ENCODE measurements at places on chromosomes 16 and 17. TPM values are rescaled to one million over a fixed set of nuclear protein-coding genes. Genes with fewer than 3 reads are reported as not detected.

CSF3 gene
- total RNA-seq, result under 0.01 TPM

KRTAP9-1 gene
- not detected for total RNA-seq

TGFB1I1 gene
- total RNA-seq, result 9.4 TPM

KRTAP4-9 gene
- under 0.01 TPM for total RNA-seq

DHX58 gene
- 47.4 TPM for total RNA-seq

MT1H gene
- not detected for total RNA-seq

GDPD1 gene
- total RNA-seq, result 8.9 TPM

KRT39 gene
- under 0.01 TPM for total RNA-seq

WDR90 gene
- total RNA-seq, result 25.9 TPM

NECAB2 gene
- total RNA-seq, result not detected

DNA sequence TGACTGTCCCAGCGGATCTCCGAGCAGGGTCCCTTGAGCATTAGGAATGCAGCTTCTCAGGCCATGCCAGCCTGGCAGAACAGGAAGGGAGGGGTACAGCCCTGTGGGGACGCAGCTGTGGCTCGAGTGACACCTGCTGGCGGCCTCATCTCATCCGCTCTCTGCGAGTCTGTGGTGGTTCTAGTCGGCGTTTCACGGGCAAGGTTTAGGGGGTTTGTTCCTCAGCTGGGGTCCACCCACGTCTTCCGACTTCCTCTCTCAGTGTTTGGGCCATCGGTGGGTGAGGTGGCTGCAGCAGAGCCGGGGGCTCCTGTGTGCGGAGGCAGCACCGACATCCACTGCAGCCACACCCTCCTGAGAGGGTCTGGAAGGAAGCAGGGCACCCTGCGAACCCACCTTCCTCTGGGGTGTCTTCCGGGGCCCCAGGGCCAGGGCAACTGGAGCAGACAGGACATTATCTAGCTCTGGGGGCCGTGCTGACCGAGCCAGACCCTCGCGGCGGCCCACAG, 33.3 kb downstream of the JPH3 start:
- peak; percentile 48 for DNase-seq

DNA sequence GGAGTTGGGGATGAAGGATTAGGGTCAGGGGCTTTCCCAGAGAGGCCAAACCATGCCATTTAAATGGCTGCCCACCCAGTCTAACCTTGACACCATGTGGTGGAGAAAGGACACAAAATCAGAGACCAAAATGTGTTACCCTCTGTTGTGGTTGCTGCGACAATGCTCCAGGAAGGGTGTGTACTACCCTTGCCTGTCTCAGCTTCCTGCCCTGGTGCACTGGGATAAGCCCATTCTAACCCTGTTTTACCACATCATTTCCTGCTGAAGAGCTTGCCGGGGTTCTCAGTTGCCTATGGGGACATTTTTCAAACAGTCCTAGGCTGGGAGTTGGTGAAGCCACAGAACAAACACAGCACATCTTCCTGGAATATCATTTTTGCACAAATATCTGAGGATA, 4.9 kb downstream of the OR4D1 start:
- peak; percentile 87 for DNase-seq

GRCh38 chr17:74497471-74497870, 31.0 kb downstream of the CD300A start:
- DNase-seq, result no peak

DNA sequence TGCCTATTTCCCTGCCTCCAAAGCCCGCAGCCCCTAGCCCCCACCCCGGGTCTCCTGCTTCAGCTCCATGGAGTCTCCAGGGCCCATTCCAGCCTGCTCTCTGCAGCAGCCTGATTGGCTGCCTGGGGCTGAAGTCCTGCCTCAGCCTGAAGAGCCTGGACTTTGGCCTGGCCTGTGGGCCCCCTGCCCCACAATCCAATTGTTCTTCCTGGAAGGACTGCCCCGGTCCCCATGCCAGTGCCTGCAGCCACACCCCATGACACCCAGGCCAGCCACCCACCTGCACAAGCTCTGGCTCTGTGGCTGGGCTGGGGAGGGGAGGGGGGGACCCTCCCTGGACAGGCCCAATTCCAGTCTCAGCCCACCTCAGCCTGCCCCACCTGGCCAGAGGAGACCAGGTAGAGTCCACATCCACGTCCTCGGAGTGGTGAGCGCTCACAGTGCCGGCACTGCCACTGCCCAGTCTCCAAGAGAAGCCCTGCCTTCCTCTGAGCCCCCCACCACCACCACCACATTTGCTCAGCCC, 12.3 kb downstream of the ENPP7 start:
- no peak for DNase-seq

DNA sequence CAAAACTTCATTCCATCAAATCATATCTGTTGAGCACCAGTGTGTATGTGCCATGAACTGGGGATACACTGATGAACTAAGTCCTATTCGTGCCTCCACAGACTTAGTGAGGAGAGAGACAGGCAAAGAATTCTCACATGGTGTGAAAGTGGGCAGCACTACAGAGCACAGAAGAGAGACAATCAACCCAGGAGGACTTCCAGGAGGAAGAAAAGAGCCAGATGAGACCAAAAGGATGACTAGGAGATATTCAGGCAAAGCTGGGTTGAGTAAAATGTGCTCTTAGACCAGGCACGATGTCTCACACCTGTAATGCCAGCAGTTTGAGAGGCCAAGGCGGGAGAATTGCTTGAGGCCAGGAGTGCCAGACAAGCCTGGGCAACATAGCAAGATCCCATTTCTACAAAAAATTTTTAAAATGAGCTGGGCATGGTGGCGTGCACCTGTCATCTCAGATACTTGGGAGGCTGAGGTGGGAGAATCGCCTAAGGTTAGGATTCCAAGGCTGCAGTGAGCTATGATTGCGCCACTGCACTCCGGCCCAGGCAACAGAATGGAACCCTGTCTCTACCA, 30.2 kb upstream of the TNRC6A start:
- no peak for DNase-seq

- DNase-seq, result no peak
These were observed 13.2 kb downstream of the RPH3AL start for GRCh38 chr17:339193-340061.

GRCh38 chr17:80035687-80035936, at the start of gene TBC1D16:
Gene TBC1D16 (minus strand): TSS chr17:80035872. CDS start chr17:80013547, 22,325 bp downstream.
- DNase-seq, result no peak

DNA sequence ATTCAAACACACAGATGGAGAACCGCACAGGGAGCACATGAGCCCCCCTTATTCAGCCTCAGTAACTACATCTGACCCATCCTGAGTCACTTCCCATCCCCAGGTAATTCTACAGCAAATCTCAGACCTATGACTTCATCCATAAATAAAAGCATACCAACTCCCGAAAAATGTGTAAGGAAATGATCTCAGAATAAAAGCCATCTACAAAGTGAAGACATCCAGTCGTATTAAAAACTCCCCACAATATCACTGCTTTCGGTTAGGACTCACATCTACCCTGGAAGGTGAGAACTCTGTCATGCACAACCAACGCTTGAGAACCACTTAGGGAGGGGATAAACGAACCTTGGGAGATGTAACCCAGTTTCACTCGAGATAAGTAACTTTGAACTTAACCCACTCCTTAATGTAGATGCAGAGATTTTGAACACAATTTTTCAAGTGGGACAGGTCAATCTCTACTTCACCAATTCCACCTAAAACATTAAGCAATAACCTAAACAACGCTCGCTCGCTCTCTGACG, 1.3 kb downstream of the USP36 start:
- no peak for DNase-seq

- DNase-seq, result no peak
These were observed 228.7 kb downstream of the MSI2 start for GRCh38 chr17:57484826-57485565.

GRCh38 chr17:6772016-6772415, 4.0 kb upstream of the FBXO39 start:
- no peak for DNase-seq

- no peak for DNase-seq
These were observed 30.8 kb upstream of the MRC2 start for GRCh38 chr17:62596662-62597061.

- no peak for DNase-seq
These were observed 999.7 kb downstream of the CDH11 start for GRCh38 chr16:64122177-64122576.

DNA sequence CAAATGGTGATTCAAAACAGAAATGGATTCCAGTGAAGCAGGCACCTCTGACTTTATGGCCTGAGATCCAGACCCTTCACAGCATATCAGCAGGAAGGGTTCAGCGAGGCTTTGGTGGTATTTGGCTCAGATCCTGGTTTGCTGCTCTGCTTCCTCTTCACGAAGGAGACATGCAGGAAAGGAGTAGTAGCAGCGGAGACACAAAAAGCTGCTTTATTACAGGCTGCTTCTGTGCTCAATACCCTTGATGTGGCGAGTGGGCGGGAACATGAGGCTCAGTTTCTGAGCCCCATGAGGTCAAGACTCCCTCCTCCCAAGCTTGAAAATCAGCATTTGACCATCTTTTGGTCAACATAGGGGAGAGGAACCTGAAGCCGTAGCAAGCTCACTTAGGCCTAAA, 213.3 kb upstream of the AXIN2 start:
- peak; percentile 42 for DNase-seq

DNA sequence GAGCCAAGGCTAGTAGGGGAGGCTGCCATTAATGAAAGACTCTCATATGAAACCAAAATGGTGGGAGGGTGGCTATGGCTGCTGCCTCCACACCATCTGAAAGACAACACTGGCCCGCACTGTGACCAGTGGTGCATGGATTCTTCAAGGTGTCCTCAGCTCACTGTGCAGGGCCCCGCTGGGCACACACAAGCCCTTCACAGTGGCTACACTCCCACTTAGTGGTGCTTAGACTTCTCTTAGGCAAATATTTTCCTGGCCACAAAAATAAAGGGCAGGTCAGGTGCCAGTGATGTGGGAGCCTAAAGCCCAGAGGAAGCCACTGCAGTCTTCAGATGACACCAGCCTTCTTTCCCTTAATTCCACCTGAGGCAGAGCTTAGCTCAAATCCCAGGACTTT, 38.1 kb upstream of the IRX3 start:
- no peak for DNase-seq

- no peak for DNase-seq
These were observed 1.8 kb upstream of the CLUAP1 start for GRCh38 chr16:3498988-3499387.

- peak; percentile 93 for DNase-seq
These were observed 7.3 kb downstream of the NT5C start for GRCh38 chr17:75124041-75124818.

- no peak for DNase-seq
These were observed 592 bp downstream of the ALDOA start for GRCh38 chr16:30065943-30066760.

- no peak for DNase-seq
These were observed 266.4 kb upstream of the RPL38 start for GRCh38 chr17:73936908-73937627.

DNA sequence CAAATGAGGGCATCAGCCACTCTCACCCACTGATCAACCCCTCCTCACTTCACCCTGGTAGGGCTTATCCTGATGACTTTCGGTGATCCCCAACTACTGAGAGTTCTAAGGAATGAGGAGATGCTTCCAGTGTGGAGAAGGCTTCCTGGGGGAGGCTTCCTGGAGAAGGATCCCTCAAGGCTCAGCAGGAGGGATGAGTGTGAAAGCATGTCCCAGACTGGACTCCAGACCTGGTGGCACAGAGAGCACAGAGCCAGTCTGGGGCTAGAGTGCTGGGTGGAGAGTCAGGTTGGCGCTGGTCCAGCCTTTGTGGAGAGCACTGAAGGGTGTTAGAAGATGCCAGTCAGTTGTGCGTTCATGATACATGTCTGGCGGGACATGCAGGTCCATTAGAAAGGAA, 53.7 kb downstream of the PLD6 start:
- DNase-seq, result no peak

DNA sequence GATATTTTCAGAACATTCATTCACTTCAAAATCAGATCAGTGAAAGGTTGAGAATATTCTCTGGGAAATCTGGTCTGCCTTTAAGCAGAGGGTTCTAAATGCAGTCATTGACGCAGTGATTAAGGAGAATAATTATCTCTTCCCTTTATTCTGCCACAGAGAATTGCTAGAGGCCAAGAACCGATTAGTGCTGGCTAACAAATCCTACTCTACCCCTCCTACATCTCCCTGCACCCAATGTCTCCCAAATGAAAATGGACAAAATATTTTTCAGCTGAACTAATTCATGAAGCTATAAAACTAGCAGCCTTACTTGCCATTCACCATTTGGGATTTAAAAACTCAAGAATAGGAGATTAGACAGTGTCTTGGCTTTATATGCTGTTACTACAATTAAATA, 185.5 kb upstream of the SOX9 start:
- DNase-seq, result no peak

- no peak for DNase-seq
These were observed 296.6 kb downstream of the MAF start for GRCh38 chr16:79303959-79304387.

GRCh38 chr17:66904760-66905624, 59.5 kb upstream of the CACNG4 start:
- no peak for DNase-seq

- DNase-seq, result no peak
These were observed 15.9 kb downstream of the ST6GALNAC2 start for GRCh38 chr17:76569607-76570279.

GRCh38 chr17:46199379-46199778, 6.2 kb upstream of the KANSL1 start:
- no peak for DNase-seq

- DNase-seq, result no peak
These were observed 870.1 kb downstream of the CDH11 start for GRCh38 chr16:64251742-64252141.

- DNase-seq, result peak; percentile 59
These were observed at the start of gene FN3K for GRCh38 chr17:82734987-82735866. Gene FN3K (plus strand): TSS chr17:82735615. CDS start chr17:82735637, 22 bp downstream.

DNA sequence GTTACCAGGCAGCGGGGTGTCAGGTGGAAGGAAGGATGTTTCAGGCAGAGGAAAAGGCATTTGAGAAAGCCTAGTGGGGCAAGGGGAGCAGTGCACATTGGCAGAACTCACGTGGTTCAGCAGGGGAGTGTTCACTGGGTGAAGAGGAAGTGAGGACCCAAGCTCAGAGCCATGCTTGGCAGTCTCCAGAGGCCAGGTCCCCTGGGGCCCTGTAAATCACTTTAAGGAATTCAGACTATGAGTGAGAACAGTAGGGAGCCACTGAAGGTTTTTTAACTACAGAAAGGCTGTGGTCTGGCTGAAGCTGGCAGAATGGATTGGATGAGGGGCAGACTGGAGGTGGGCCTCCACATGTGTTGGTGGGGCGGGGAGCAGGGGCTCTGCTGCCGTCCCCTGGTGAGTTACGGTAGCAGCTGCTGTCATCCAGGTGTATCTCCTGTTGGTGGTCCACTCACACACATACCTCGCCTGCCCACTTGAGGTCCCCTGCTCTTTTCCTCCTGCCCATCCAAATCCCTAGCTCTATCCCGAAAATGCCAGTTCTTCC, 5.1 kb downstream of the CLEC16A start:
- DNase-seq, result peak; percentile 69

- no peak for DNase-seq
These were observed 10.1 kb downstream of the AMZ2 start for GRCh38 chr17:68257934-68258333.

- no peak for DNase-seq
These were observed 1030.9 kb upstream of the CDH8 start for GRCh38 chr16:63067141-63067540.

DNA sequence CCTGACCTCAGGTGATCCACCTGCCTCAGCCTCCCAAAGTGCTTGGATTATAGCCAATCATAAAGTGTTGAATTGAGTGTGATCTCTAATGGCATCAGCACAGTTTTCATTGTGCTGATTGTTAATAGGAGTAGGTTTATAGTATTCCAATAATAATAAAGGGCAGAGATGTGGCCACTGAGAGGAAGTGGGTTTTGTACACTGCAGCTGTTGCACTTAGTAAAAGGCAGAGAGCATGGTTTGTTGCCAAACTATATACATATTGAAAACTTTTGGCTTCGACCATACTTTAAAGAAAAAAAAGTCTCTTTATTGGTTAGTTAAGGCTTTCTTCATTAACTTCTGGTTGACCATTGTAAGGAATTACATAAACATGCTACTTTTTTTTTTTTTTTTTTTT, 185.9 kb downstream of the CDK5R1 start:
- no peak for DNase-seq

Data from hematopoietic multipotent progenitor cell (in vitro differentiated cells).